Stimulated activated naive CD8-positive, alpha-beta T cell treated with anti-CD3 and anti-CD28 coated beads, Interleukin-15, Interleukin-2, amounts not matched to agents 100 U/mL and 50 U/mL, for 24 hours (primary cell): ENCODE measurements at places on chromosomes 4 and X.

DNA sequence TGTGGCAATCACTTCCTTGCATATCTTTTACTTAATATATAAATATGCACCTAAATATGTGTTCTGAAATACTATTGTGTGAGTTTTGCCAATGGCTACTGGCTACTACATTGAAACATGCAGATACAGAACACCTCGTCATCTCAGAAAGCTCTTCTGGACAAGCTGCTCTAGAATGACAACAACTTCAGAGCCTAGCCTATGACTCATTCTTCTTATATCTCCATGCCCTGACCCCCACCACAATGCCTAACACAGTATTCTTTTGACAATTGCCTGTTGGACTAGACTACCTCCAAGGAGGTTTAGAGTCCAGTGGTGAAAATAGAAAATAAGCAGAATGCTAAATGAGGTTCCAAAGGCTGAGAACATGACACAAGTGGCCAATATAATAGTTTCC is 17.6 kb upstream of the DMP1 start:
- no peak for DNase-seq

GRCh38 chr4:73788411-73788810 is 48.0 kb downstream of the CXCL8 start:
- no peak for DNase-seq

- DNase-seq, result no peak
These were observed 110.9 kb upstream of the ENPEP start for GRCh38 chr4:110364911-110365520.

- no peak for DNase-seq
These were observed 13.3 kb upstream of the TMEM271 start for GRCh38 chr4:589219-589963.

DNA sequence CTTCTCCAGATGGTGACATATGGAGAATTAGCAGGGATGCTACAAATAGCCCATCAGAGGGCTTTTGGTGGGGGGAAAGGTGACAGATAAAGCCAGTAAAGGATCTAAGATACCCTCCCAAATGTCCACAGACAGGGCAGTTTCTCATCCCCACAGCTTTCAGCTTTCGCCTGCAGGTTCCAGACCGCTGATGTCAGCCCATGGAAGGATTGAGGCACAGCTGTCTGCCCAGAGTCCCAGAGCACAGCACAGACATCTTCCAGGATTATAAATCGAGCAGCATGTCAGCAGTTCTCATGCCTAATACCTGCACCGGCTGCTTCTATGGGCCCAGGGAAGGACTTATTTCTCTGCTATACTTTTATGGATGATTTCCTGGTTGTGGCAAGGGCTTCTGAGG is 96.7 kb upstream of the MXRA5 start:
- DNase-seq, result no peak

DNA sequence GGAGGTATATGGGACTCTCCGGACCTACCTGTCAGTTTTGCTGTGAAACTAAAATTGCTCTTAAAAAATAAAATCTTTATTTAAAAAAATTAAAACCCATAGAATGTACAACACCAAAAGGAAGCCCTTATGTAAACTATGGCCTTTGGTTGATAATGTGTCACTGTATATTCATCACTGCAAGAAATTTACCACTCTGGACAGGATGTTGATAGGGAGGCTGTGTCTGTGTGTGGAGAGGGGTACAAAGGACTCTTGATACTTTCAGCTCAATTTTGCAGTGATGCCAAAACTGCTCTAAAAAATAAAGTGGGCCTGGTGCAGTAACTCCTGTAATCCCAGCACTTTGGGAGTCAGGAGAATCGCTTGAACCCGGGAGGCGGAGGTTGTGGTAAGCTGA is 2.9 kb upstream of the ZMYM3 start:
- no peak for DNase-seq

DNA sequence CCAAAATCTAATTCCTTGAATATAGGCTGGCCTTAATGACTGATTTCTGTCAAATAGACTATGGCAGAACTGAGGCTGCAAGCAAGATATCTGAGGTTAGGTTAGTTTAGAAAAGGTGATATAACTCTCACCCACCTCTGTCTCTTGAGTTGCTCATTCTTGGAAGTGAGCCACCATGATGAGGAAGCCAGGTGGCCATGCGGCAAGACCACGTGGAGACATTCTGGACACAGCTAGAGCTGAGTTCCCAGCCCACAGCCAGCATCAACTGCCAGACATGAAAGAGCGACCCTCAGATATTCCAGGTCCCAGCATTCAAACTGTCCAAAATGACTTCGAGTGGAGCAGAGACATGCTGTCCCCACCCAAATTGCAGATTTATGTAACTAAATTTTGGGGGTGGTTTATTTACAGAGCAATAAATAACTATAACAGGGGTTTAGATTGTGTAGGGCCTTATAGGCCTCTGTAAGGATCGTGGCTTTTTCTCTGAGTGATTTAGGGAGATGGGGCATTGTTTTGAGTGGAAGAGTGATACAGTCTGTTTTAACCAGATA is 33.7 kb downstream of the USP53 start:
- no peak for DNase-seq

GRCh38 chrX:21289232-21289631 is 85.0 kb upstream of the CNKSR2 start:
- DNase-seq, result no peak

DNA sequence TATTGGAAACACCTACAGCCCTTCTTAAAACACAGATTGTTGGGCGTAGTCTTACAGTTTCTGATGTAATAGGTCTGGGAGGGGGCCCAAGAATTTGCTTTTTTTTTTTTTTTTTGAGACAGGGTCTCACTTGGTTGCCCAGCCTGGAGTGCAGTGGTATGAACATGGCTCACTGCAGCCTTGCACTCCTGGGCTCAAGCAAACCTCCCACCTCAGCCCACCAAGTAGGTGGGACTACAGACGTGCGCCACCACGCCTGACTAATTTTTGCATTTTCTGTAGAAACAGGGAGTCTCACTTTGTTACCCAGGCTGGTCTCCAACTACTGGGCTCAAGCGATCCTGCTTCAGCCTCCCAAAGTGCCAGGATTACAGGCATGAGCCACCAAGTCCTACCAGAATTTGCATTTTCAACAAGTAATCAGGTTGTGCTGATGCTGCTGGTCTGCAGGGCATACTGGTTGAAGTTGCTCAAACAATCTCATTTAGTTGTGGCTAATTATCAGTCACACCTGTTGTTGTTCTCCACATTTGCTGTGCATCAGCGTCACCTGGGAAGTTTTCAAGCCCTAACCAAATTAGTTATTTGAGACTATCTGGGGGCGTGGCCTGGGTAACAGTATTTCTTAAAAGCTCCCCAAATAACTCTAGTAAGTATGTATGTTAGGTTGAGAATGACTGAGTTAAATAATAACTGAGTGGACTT is 14.0 kb downstream of the TMEM154 start:
- no peak for DNase-seq

DNA sequence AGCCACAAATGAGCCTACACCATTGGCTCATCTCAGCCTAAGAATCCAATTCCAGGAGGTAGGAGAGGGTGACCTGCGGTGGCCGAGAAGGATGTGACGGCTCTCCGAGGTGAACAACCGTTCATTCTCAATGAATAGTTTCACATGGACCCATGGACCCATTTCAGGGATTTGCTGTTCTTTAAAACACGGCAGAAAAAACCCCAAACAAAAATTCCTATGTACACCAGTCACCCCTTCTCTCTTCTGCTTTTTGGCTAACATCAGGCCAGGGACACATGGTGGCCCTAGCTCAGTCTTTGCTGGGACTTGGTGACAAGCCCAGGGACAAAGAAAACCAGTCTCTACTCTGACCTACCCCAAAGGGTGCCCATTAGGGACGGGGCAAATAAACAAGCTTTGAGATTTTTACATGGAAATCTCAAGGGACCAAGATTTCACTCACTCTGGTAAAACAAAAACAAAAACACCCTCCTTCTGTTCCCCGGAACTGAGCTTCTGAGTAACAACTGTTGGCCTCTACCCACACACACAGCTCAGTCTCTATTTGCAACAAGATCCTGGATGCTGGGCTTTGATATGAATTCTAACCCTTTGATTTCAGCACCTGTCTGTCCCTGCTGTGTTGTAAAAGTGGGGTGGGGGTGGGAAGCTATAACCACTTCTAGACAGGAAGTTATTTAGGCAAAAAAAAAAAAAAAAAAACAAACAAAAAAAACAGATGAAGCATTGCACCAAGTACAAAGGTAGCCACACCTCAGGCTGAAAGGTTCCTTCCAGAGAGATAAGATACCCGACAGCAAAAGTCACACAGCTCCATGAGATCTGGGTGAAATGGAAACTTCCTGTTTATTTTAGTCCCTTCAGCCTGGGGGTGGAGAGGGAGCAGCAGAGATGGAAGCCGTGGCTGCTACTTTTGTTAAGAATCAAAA is 49.0 kb downstream of the DDX3X start:
- DNase-seq, result peak; percentile 2

DNA sequence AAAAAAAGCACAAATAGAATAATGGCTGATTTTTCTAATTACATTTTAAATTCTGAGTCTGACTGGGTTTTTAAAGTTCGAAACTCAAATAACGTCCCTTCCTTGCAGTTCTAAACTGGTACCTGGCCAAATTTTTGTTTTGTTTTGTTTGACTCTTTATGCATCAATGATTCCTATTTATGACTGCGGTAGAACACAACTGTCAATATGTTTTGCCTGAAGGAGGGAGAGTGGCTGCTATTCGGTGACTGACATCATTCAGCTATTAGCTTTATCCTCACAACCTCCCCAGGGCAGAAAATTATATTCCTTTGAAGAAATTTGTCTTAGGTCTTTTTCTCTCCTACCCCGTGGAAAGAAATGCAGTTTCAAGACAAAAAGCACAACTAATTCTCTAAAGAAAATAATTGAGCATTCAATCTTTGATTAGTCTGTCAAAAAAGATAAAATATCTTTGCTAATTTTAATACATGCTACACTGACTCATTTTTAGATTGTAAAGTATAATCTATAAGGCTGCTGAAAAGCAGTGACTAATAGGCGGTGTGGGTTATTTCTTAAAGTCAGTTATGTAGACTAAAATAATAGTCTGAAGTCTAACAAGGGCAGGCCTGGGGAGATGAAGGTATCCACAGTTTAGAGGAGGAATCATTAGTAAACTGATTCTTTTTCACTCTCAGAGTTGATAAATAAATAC is 61.9 kb downstream of the TMEM150C start:
- DNase-seq, result no peak

DNA sequence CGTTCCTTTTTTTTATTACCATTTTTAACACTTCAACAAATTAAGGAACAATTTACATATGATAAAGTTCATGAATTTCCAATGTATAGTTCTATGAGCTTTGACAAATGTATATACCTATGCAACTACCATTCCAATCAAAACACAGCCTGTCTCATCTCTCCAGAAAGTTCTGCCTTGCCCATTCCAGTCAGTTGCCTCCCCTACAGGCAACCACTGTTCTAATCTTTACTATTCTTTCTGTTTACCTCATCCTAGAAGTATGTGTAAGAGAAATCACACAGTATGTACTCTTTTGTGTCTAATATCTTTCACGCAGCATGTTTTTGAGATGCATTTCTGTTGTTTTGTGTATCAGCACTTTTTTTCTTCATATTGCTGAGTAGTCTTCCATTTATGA is 224.9 kb downstream of the KIT start:
- no peak for DNase-seq

DNA sequence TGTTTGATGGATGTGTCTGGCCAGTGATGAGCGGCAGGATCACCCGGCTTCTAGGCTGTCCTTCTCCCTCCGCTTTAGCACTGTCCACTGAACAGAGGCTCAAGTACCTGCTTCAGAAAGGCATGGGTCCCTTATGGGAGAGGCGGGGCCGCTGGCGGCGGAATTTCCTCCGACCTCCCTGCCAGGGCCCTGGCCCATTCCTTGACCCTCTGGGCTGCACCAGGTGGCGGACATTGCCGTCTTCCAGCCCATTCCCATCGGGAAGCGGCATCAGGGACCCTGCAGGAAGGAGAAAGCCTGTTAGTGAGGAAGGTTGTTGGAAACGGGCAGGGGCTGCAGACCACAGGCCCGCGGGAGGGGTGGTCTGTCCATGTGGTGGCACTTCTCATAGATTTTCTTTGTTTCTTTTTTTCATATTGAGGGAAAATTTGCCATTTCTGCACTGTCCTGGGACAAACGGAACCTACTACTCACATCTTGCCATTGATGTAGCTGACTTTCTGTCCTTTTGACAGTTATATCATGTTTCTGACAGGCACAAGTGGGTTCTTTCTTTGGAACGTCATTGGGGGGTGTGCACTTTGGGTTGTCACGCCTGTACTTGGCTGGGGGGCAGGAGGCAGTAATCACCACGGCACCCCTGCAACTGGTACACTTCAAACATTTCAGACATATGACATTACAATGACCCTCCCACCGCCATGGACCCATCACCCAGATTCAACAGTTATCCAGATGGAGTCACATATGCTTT is 6.1 kb downstream of the APLN start:
- DNase-seq, result no peak

DNA sequence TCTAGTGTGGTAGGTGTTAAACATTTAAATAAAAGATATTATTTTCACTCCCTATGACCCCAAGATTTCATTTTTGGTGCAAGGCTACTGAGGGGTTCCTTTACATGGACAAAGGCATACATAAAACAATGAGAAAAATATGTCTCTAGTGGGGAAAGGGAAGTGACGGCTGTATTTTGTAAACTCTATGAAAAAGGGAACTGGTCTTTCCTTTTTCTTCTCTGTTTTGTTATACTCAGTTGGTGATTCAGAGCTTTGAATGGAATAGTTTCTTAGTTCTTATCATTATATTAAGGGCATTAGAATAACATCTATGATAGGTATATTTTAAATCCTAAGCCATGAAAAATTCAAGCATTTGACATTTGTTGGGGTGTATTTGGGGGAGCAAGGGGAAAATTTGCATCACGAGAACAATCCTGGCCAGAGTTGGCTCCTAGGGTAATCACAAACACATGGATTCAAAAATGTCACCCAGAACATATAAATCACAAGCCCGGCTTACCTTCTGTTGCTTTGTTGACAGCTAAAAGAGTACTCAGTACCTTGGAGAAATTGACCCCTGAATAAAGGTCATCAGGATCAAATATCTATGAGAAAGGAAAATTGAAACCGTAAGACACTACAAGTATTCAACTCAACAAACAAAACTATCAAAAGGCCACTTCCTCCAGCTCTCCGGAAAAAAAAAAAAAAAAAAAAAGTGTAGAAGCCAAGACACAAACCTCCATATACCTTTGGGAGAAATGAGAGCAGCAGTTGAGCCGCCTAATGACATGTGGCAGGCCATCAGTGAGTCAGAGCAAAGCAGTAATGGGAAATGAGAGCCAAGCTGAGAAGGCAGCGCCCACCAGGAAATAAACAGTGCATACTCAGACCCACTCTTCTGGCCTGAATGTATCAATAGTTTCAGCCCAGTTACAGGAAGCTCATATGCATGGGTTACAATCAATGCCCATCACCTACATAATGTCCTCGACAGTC is 33.4 kb downstream of the ARHGEF6 start:
- DNase-seq, result no peak

- DNase-seq, result no peak
These were observed 1.9 kb upstream of the HAUS3 start for GRCh38 chr4:2243681-2244380.

DNA sequence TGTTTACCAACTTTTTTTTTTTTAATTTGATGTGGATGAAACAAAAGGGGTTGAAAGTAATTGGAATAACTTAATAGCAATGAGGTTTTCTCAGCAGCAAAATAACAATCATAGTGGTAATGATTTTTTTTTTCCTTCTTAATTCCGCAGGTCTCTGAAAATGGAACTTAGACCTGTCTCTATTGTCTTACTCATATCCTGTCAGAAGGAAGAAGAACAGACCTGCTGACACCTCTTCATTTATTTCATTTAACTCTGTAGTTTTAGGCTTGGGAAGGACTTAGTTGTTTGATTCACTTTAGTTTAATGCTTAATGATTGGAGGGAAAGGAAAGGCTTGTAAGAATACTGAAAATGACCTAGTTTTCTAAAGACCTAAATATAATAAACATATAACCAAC is 9.0 kb downstream of the PCDH18 start:
- DNase-seq, result no peak
